Brain (organoid and tissue), 16 donors: ENCODE measurements at places on chromosomes 16 and 17.

DNA sequence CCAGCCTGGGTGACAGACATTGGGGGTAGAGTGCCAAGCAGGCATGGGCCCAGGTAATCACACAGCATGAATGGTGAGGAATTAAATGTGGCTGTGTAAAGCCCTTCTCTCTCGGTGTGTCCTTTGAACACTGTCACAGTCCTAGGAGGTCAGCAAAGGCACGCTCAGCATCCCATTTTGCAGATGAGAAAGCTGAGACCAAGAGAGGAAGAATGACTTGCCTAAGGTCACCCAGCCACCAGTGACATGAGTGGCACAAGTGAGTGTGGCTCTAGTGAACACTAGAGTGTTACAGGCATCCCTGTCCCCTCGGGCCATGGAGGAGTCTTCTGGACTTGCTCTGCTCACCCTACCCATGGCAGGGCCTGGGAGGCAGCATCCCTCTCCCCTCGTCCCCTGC is 10.7 kb downstream of the CTF1 start:
- DNase-seq, result no peak

- DNase-seq, result peak; percentile 88
Measured at GRCh38 chr16:56781528-56781961, 51.6 kb downstream of the NUP93 start.

GRCh38 chr17:27224526-27225315 is 69.2 kb upstream of the WSB1 start:
- no peak for DNase-seq

- DNase-seq, result no peak
Measured at GRCh38 chr17:46115699-46116098, 77.5 kb downstream of the KANSL1 start.

- DNase-seq, result no peak
Measured at GRCh38 chr17:9513266-9513665, 62.4 kb downstream of the STX8 start.

DNA sequence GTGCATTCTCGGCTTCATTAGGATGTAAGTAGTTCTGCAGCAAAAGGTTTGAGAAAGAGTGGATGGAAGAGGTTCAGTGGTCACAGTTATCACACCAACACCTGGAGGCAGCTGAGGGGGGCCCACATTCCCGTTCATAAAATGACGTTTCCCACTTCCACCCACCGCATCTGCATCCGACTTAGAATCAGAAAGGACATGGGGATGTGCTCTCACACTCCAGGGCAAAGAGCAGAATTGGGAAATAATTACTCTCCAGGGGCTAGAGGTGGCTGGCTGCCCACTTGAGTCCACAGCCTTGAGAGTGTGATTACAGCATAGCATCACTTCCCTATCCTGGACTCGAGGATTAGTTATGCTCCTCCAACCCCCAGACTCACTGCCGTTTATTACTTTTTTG is 122.0 kb downstream of the CPPED1 start:
- DNase-seq, result no peak

DNA sequence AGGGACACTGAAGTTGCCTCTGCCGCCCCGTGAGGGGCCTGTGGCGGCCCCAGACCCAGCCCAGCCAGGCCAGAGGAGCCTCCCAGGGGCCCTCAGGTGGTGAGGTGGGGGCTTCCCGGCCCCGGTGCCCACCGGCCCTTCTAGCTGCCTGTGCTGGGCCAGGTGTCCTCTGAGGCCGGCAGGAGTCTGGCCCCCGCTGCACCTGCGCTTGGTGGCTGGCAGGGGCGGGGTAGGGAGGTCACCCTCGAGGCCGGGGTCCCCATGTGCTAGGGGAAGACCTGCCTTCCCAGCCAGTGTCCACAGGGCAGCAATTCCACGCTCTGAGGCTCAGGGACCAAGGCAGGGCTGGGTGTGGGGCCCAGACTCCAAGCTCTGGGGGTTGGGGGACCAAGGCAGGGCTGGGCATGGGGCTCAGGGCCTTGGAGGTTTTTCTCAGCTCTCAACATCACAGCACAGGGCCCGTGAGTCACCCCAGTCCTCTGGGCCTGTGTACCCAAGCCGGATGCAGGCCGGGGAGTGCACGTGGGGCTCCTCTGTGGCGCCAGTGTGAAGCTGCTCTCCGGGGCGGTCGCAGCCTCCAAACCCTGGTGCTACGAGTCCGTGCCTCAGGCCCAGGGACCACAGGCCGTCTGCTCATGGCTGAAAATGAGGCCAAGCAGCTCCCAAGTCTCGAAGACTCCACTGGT is 1.3 kb upstream of the CCDC154 start:
- no peak for DNase-seq

DNA sequence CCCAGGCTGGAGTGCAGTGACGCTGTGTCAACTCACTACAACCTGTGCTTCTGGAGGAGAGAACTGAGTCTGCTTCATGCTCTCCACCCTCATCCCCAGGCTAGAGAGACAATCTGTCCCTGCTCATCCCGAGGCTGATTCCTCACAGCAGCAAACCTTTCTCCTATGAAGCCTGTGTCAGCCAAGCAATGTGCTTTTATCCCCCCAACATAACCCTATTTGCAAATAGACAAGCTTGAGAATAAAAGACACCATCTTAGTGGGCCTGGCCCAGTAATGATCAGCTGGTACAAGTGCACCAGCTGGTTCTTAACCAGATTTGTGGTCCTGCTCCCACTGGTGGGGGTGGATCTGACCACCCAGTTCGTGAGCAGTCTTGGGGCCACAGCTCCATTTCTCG is 322.8 kb downstream of the CPPED1 start:
- DNase-seq, result no peak

GRCh38 chr17:18319604-18320256 is 4.6 kb downstream of the SMCR8 start:
- DNase-seq, result peak; percentile 68

DNA sequence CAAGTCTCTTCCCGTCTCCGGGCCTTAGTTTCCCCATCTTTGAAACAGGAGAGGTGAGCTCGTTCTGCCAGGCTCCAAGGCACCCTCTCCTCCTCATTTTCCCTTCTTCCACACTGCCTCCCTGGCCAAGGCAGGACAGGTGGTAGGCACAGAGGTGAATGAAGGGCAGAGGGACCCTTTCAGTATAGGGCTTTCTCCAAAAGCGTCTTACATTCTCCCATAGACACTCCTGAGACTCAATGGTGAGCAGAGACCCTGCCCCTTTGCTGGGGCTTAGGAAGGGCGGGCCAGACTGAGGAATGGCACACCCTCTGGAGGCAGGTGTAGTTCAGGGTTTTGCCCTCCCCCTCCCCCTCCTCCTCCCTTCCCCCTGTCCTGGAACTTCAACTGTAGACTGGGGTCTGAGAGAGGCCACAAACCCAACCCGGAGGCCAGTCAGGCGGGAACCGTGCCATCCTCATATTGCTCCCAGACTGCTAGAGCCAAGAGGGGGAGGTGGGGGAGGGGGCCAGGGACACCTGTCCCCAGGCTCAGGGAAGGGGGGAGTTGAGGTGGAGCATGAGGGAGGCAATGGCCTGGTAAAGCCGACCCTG is 1.9 kb downstream of the PLEKHH3 start:
- DNase-seq, result no peak

DNA sequence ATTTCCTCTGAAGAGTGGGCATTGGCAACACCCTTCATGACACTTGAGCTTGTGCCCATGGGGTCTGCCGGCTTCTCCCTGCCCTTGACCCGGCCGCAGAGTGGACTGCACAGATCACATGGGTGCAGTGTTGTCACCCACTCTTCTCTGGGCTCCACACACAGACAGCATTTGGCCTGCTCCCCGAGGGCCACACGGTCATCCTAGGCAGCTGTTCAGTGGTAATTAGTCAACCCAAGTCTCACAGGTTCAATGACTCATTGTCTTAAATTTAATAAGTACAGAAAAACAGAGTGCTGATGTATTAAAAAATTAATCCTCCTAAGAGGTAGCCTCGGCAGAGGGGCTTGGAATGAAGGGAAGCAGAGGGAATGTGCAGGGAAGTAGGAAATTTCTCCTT is 204.8 kb downstream of the MSI2 start:
- no peak for DNase-seq

GRCh38 chr17:67759355-67760171 is 41.8 kb downstream of the NOL11 start:
- DNase-seq, result no peak

DNA sequence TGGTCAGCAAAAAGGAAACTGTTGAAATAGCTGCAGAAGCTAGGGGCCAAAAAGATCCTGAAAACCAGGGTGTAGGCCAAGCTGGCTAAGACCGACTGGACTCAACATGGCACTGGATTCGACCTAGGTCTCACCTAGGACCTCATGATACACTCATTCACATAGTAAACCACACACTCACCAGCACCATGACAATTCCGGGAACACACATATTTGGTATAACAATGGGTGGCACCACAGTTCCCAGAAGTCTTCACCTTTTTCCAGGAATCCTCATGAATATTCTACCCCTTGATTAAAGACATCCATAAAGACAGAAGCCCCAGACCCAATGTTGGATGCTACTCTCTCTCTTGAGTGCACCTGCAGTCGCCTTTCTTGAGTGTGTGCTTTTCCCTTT is 460.1 kb downstream of the TMEM114 start:
- no peak for DNase-seq

DNA sequence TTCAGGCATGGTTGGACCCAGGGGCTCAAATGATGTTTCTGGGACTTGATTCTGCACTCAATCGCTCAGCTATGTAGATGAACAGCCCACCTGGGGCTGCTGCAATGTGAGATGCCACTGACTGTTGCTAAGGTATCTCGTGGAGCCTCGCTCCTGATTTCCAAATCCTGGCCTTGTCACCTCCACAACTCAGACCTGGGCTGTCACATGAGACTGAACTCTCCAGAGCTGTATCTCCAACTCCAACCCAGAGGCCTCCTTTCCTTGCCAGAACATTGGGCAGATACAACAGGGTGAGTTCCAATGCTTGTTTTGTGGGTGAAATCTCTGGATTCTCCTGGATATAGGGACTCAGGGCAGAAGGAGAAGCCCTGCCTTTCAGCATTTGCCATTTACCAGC is 79.5 kb downstream of the GNAO1 start:
- no peak for DNase-seq

- peak; percentile 59 for DNase-seq
Measured at GRCh38 chr17:48011405-48012150, 26.0 kb downstream of the COPZ2 start.

DNA sequence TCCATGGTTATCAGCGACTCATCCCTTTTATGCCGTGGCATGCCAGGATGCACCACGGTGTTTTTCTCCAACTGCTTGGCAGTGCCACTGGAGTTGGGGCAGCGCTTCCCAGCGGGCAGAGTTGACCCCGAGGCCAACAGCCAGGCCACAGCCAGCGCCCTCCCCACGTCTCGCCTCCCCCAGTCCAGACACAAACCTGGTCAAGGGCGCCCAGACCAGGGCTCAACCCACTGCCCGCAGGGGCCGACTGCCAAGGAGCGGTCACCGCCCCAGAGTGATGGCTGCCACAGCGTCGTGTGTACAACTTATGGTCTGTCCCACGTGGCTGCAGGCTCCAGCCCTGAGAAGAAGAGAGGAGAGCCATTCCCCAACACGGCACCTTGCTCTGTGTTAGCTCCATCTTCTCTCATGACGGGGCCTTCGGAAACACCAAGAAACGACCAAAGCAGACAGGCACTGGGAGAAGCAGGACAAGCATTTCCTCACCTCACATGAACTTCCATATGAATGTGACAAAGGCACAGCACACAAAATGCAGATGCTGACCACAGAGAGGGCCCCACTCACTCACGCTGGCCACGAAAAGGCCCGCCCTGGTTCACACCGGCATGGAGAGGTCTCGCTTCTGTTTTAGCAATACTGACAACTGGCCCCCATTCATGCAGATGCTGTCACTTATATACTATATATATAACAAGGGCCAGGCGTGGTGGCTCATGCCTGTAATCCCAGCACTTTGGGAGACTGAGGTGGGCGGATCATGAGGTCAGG is 27.0 kb downstream of the AXIN1 start:
- DNase-seq, result no peak

GRCh38 chr16:64996641-64997040 is 125.2 kb downstream of the CDH11 start:
- DNase-seq, result no peak

GRCh38 chr16:29837841-29838240 is 17.6 kb downstream of the MVP start:
- no peak for DNase-seq

- DNase-seq, result peak; percentile 90
Measured at GRCh38 chr17:27805520-27806146, 5.3 kb upstream of the NOS2 start.

DNA sequence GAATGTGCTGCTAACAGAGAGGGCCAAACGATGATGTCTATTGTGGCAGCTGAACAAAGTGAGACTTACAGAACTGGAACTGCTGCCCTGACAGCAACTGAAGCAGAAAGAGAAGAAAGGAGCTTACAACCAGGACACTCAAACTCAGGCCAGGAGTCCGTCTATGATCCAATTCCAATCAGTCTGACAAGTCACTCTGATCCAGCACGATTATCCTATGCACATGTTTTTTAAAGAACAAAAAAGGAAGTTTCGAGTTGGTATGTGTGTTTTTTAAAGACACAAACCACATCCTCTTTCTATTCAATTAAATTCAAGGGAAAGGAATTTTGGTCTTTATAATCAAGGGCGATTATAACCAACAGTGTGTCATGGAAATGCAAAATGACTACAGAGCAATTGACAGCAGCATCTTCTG is 42.4 kb upstream of the MTMR4 start:
- no peak for DNase-seq

- DNase-seq, result no peak
Measured at GRCh38 chr16:85002608-85003007, 8.7 kb downstream of the ZDHHC7 start.

DNA sequence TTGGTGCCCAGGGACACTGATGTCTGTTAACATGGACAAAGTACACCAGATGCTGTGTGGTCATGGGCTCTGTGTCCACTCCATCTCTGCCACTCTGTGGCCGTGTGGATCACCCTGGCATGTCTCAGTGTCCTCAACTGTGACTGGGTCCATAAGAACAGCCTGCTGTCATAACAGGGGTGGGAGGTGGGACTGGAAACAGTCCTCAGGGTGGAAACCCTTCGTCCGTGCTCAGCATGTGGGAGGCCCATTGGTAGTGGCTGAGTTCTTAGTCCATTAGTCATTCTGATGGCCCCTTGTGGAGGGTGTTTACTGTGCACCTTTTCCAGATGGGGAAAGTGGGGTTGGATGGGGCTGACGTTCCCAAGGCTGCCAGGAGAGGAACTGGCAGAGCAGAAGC is 12.8 kb downstream of the FLYWCH2 start:
- DNase-seq, result no peak

- no peak for DNase-seq
Measured at GRCh38 chr16:2824626-2825025, 5.5 kb upstream of the ZG16B start.

GRCh38 chr17:51957786-51958185 is 200.7 kb downstream of the CA10 start:
- peak; percentile 25 for DNase-seq

- no peak for DNase-seq
Measured at GRCh38 chr17:74499992-74500391, 31.3 kb downstream of the CD300LB start.
